ENCODE measurements at places on chromosomes 4 and X.

- DNase-seq: no peak
Observed at GRCh38 chr4:186934841-186935443, 211.3 kb upstream of the FAT1 start.

DNA sequence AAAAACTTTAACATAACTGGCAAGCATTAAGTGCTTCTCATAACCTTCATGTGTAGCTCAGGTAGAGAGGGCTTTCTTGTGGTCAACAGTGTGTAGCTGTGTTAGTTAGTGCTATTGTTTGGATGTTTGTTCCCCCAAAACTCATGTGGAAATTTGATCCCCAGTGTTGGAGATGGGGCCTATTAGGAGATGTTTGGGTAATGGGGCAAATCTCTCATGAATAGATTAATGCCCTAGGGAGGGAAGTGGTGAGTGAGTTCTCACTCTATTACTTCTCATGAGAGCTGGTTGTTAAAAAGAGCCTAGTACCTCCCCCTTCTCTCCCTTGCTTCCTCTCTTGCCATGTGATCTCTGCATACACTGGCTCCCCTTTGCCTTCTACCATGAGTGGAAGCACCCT, 16.5 kb upstream of the SLC25A43 start:
- DNase-seq: no peak

DNA sequence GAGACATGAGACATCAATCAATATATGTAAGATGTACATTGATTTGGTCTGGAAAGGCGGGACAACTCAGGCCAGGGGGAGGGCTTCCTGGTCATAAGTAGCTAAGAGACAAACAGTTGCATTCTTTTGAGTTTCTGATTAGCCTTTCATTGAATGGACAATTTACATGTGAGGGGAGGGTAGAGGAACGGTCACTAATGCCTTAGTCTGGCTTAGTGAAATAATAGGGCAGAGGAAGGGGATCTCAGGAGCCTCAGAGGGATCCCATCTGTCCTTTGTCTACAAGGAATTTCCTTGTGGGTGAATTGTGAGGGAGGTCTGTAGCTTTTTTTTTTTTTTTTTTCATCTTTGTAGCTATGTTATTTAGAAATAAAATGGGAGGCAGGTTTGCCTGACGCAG, 88.3 kb downstream of the GK start:
- DNase-seq: no peak

GRCh38 chr4:189548484-189549125, 392.1 kb upstream of the FRG1 start:
- no peak for DNase-seq

DNA sequence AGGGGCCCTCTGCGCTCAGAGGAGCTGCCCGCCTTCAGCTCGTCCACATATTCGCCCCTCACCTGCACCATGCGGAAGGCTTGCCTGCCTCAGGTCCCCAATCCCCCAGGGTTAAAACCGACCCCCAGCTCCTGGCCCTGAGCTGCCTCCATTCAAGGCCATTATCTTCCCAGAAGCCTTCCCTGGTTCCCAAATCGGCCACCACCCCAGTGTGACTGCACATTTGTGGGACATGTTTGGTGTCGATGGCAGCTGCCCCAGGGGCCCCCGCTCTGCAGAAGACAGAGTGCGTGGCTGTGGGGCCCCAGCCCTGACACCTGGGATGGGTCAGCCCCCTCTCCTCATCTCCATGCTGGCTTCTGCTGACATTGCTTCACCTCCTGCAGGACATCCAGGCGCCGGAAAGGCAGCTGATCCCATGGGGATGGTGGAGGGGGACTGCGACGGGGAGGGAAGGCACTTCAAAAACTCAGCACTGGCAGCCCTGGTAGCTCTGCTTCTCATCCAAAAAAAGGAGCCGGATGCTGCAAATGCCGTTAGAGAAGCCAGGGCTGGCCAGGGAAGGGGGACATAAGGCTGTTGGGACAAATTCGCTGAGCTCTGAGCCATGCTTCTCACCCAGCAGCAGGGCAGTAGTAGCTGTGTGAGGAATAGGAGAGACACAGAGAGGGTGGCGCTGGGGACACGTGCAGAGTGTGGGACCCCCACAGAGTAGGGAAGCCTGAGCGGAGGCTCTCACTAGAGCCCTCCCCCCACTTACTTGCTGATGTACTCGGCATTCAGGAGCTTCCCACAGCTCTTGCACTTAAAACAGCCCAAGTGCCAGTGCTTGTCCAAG, 78.5 kb downstream of the ABLIM2 start:
- DNase-seq: no peak

- DNase-seq: no peak
Observed at GRCh38 chr4:142683503-142683902, 162.6 kb downstream of the INPP4B start.

GRCh38 chr4:2537011-2537830, 774 bp downstream of the FAM193A start:
- peak; percentile 46 for DNase-seq

GRCh38 chrX:34849371-34849770, 93.2 kb upstream of the FAM47B start:
- DNase-seq: no peak

GRCh38 chr4:180341926-180342325, 1901.3 kb upstream of the TENM3 start:
- no peak for DNase-seq

DNA sequence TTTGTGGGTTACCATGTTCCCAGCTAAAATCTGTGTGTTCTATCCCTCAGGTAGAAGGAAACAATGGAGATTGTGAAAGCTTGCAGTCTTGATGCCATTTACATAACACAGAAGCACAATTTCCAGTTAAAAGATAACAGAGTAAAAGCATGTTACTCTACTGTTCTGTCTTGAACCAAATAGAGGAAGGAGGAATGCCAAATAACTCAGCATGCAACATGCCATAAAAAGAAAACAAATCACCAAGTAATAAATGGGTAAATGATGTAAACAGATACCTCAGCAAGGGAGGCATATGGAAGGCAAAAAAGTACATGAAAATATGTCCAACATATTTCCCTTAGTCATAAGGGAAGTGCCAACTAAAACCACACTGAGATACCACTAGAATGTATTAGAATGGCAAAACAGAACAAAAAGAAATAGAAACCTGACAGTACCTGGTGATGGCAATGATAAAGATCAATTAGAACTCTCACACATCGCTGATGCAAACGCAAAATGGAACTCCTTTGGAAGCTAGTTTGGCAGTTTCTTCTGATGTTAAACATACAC, 502.6 kb upstream of the HS3ST1 start:
- DNase-seq: no peak

DNA sequence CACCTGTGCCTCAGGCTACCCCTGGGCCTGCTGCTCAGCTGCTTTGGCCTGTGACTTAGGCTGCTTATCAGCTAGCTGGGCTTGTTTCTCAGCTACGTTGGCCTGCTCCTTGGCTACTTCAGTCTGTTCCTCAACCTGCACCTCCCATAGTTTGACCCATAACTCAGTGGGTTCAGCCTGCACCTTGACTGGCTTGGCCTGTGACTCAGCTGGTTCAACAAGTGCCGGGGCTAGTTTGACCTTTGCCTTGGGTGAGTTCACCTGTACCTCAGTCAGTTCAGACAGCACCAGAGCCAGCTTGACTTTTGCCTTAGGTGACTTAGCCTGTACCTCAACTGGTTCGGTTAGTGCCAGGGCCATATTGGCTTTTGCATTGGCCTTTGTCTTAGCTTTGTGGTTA, 171.2 kb downstream of the MSN start:
- DNase-seq: no peak

- no peak for DNase-seq
Observed at GRCh38 chr4:7655511-7656243, 220.9 kb upstream of the PSAPL1 start.

- DNase-seq: no peak
Observed at GRCh38 chr4:150207871-150208270, 129.6 kb downstream of the DCLK2 start.

- DNase-seq: no peak
Observed at GRCh38 chr4:1451752-1452122, 45.5 kb upstream of the NKX1-1 start.

Data from activated CD4-positive, alpha-beta T cell treated with anti-CD3 and anti-CD28 coated beads, Interleukin-2, amount 50 U/mL, for 24 hours (primary cell).